ENCODE measurements at places on chromosomes 6 and 20.

DNA sequence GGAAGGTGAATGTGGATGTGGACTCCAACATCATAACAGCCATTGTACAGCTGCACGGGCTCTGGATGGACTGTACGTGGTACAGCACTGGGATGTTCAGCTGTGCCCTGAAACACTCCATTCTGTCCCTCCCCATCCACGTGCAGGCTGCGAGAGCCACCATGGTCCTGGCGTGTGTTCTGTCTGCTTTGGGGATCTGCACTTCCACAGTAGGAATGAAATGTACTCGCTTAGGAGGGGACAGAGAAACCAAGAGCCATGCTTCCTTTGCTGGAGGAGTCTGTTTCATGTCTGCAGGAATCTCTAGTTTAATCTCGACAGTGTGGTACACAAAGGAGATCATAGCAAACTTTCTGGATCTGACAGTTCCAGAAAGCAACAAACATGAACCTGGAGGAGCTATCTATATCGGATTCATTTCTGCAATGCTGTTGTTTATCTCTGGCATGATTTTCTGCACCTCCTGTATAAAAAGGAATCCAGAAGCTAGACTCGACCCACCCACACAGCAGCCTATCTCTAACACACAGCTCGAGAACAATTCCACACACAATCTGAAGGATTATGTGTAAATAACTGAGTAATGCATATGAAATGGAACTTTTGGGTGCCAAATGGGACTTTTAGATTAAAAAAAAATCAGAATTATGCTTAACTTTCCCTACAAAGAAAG, 12.1 kb downstream of the CLDN20 start:
- no peak for DNase-seq

DNA sequence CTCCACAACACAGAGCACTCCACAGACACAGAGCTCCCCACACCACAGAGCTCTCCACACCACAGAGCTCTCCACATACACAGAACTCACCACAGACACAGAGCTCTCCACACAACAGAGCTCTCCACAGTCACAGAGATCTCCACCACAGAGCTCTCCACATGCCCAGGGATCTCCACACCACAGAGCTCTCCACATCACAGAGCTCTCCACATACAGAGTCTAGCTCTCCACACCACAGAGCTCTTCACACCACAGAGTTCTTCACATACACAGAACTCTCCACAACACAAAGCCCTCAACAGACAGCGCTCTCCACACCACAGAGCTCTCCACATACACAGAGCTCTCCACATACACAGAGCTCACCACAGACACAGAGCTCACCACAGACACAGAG, 55.3 kb downstream of the ERMARD start:
- peak; percentile 46 for DNase-seq

DNA sequence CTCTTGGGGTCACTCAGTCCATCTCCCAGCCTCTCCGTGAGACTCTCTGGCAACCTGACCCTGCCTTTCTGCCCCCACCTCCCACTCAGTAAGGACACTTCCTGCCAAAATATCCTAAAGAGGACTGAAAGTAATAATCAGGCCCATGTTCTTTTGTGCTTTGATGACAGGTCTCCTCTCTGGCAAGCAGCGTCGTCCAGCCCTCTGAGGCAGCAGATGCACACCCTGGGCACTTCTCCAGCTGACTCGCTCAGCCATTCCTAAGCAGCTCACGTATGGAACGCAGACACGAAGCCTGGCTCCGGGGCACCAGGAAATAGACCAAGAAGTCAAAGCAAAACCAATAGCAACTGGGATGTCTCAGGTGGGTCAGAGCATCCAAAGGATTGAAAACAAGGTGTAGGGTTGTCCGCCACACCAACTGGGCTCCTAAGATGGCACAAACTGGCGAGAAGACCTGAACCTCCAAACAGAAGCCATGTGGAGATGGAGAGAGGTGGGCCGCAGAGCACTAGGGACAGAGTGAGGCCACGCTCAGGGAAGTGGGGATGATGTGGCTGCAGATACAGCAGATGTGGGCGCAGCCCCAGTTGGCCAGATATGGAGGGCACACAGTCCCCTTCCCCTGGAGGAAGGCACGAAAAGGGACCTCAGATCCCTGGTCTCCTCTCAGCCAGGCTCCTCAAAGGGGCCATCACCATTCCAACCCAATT, 99.3 kb downstream of the PRND start:
- no peak for DNase-seq

DNA sequence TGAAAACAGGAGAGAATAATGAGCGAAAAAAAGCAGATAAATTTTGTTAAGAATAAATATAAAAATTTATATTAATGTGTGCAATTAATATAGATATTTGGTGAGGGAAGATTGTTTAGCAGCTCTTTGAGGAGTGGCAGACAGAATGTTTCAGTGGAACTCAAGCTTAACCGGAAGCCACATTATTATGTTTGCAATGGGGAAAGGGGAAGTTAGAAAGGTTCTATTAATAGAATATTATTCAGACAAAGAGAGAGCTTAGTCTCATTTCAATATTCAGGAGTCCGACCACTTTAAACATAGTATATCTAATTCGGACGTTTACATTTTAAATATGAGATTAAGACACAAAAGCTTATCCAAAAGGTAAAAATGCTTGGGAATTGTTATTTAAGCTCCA, 81.6 kb upstream of the KHDRBS2 start:
- DNase-seq = no peak

- no peak for DNase-seq
These were observed 1.4 kb downstream of the DEFB132 start for GRCh38 chr20:258963-259362.

- no peak for DNase-seq
These were observed 17.9 kb upstream of the MICB start for GRCh38 chr6:31479933-31480535.

- DNase-seq = no peak
These were observed 25.5 kb upstream of the SMIM26 start for GRCh38 chr20:18541741-18542140.

DNA sequence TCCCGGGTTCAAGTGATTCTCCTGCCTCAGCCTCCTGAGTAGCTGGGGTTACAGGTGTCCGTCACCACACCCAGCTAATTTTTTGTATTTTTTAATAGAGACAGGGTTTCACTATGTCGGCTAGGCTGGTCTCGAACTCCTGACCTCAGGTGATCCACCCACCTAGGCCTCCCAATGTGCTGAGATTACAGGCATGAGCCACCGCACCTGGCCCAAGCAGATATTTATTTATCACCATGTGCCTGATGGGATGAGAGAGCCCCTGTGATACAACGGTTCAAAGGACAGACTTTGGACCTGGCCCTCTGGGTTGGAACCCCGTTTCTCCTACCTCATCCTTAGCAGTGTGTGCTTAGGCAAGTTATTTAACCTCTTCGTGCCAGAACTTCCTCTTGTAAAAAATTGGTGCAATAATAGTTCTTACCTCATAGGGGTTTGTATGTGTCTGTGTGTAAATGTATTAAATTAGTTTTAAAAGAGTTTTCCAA, 19.2 kb upstream of the STK38 start:
- DNase-seq = no peak

GRCh38 chr6:343960-344815, 47.4 kb upstream of the IRF4 start:
- DNase-seq = no peak

GRCh38 chr6:25675167-25675566, 23.2 kb downstream of the SCGN start:
- DNase-seq = no peak

DNA sequence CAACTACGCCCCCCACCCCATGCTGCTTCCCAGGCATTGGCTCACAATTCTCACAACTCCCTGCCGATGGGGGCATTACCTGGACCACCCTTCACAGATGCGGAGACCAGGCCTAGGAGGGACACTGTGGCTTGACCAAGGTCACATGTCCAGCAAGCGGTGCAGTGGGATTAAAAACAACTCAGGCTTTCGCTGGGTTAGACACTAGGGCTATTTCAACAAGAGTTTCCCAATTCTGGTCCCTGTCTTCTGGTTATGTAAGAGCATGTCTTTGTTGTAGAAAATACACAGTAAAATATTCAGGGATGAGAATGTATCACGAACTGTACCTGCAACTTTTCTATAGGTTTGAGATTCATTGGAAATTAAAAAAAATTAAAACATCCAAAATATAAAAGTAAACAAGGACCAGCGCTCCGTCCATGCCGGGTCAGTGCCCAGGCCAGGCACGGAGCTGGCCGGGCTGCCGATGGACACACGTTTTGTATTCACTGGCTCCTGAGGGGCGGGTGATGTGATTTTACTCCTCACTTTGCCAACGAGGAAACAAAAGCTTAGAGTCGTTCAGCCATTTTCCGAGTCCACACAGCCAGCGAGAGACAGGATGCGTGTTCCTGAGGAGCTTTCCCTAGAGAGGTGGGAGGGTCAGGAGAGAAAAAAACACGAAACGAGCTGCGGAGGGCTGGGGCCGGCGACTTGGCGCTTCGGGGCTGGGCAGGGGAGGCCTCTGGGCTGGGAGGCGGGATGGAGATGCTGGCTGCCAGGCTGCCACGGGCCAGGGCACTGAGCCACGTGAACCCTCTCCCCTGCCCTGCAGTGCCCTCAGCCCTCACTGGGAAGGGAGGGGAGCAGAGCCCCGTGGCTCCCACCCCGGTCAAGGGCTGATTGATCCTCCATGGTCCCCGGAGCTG, 17.1 kb upstream of the VSTM2L start:
- DNase-seq = no peak

- DNase-seq = peak; percentile 40
These were observed 39.4 kb downstream of the SCML4 start for GRCh38 chr6:107784669-107785068.

DNA sequence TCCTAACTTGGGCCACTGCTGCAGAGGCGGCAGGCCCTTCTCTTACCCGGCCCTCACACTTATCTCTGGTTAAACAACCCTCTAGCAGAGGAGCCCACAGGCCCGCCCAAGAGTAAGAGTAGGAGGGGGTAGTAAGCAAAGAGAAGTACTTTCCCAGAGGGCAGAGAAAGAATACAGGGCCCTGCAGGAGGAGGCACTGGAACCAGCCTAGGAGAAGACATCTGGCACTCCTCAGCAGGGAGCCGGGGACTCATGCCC, 10.1 kb downstream of the MTCH1 start:
- no peak for DNase-seq

GRCh38 chr6:90703336-90703735, 116.5 kb upstream of the MAP3K7 start:
- DNase-seq = no peak

GRCh38 chr6:110875548-110876169, 1.1 kb downstream of the AMD1 start:
- DNase-seq = peak; percentile 89

- DNase-seq = no peak
These were observed 47.8 kb downstream of the PSMB1 start for GRCh38 chr6:170505306-170505705.

DNA sequence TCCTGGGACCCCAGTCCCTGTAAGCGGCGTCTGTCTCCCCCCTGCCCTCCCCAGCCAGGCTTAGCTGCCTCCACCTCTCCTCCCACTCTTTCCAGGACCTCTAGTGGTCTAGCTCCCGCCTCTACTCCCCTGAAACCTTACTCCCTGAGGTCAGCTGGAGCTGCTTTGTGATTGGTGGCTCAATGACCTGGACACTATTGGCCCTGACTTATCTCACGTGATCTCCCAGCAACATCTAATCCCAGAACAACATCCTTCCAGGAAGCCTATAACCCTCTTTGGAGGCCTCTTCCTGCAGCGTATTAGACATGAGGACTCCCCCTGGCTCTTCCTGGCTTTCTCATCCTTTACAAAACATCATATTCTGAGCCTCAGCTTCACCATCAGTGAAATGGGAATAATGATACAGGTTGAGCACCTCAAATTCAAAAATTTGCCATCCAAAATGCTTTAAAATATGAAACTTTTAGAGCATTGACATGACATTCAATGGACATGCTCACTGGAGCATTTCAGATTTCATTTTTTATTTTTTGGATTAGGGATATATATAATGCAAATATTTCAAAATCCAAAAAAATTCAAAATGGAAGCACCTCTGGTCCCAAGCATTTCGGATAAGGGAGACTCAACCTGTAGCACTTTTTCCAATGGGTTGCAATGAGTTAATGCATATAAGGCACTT, 16.3 kb upstream of the SRC start:
- DNase-seq = no peak

DNA sequence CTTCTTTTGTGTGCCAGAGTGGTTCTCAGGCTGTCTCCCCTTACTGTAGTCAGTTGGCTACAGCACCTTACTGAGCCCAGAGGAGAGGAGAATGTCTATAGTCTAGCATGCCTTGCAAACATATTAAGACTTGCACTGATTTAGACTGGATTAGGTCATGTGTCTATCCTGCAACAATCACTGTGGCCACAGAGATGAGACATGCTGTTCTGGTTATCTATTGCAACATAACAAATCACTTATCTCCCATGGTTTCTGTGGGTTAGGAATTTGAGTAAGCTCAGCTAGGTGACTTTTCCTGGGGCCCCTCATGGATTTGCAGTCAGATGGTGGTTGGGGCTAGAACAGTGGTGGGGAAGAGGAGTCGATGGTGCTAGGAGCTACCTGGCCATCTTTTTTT, 261.3 kb downstream of the SOD2 start:
- no peak for DNase-seq

DNA sequence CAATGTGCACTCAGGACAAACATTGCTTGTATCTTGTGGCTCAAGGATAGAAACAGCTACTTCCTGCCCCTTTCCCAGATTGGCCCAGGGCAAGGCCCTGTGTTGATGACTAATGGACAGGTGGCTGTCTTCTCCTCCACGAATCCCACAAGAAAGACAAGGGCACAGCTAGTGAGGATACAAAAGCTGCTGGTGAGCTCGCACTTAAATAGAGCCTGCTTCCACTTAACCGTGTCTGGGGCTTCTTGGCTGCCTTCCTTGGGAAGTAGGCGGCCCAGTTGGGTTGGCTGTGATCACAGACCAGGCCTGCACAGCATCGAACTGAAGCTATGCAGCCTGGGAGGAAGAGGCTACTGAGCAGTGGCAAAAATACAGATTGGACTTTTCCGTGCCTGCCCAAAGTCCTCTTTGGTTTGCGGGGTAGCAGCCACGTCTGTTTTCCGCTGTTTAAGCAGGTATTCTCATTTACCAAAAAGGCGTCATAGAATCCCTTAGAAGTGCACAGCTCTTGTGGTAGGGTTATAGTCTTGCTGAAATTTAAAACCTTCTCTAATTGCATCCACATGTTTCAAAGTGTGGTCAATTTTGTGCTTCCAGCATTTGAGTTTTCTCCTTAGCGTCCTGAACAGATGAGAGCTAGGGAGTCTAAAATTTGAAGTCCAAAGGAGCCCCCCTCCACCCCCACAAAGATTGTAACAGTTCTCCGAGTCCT, 23.0 kb upstream of the NAA20 start:
- no peak for DNase-seq

GRCh38 chr20:36320261-36320897, 14.2 kb downstream of the DLGAP4 start:
- no peak for DNase-seq

DNA sequence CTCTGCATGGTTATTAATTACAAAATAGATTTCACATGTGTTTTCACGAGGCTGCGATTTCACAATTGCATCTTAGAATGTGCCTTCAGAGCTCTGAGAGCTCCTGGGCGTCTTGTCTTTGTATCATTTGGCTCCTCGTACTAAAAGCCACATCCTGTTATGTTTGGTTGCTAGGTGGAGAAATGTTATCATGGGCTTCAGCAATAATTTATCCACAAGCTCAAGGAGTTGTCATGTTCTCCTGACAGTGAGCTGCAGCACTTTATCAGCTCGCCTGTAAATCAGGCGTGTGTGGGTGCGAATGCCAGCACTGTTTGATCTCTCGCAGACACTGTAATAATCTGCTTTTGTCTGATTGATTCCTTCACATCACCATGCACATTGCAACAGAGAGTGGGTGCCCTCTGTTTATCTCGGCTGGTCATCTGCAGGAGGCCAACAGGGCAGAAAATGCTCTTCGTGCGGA, 218.6 kb upstream of the ZFP64 start:
- DNase-seq = no peak

- no peak for DNase-seq
These were observed 591.7 kb upstream of the NRSN1 start for GRCh38 chr6:23534351-23534750.

- DNase-seq = no peak
These were observed 62.9 kb upstream of the PTPN1 start for GRCh38 chr20:50447102-50447804.
